ENCODE measurements at places on chromosomes 4 and X.
A peak's percentile ranks its signal among the peaks of the same experiment; 100 is the strongest.

DNA sequence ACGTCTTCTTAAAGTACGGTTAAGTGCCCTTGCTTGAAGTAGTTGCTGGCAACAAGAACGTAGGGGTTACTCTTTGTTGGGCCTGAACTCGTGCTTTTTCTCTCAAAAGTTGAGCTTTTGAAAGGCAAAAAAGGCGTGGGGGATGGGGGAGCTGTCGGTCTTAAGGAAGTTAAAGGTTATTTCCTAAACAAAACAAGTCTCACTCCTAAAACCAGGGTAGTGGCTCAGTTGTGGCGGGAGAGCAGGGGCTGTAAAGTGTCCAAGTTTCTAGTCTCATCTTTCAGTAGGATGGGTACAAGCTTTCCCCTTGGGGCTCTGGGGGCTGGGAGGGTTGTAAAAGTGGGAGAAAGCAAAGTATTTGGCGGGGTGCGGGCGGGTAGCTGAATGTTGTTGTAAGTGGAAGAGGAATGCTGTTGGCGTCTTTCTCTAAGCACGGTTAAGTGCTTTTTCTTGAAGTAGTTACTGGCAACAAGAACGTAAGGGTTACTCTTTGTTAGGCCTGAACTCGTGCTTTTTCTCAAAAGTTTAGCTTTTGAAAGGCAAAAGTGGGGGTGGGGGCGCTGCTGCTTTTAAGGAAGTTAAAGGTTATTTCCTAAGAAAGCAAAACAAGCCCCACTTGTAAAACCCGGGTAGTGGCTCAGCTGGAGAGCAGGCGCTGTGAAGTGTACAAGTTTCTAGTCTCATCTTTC lies 904 bp upstream of the WDR1 start:
- DNase-seq, result no peak

- no peak for DNase-seq
Observed at GRCh38 chr4:151644622-151645021, 116.2 kb downstream of the GATB start.

- DNase-seq, result no peak
Observed at GRCh38 chr4:41857226-41857641, 78.0 kb upstream of the TMEM33 start.

- DNase-seq, result no peak
Observed at GRCh38 chr4:107279733-107280132, 243.6 kb upstream of the DKK2 start.

- DNase-seq, result no peak
Observed at GRCh38 chr4:6342530-6343293, 73.1 kb downstream of the WFS1 start.

DNA sequence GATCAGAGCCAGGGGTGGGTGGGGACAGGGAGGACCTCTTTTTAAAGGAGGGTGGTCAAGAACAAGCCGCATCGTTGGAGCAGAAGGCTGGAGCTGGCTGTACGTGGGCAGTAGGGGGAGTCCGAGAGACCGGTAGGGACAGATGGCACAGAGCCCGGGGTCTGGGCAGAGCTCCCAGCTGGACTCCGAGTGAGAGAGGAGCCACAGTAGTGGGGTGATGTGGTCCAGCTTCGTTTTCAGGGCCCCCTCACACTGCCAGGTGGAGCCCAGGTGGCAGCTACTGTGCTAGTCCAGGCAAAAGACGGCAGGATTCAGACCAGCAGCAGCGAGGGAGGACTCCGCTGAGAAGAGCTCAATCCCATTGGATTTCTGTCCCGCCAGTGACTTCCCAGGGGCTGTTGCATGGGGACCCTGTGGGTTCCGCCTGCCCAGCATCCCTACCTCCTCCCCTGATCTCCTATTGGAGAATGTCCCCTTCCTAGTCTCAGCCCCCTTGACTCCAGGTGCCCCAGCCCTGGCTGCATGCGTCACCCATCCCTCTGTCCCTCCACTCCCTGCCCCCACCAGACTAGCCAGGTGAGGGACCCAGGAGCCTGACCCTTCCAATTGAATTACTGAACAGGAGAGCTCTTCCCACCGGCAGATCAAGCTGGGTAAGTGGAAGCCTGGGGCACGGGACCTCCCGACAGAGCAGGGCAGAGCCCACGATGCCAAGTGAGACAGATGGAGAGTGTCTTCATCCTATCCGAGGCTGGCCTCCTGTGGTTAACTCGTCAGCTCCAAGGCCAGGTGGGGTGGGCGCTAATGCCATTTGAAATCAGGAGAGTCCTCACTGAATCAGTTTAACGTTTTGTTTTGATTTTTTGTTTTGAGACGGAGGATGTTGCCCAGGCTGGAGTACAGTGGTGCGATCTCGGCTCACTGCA lies 2.9 kb downstream of the ARHGAP4 start:
- peak; percentile 75 for DNase-seq

- DNase-seq, result no peak
Observed at GRCh38 chr4:95107635-95108034, 349.9 kb downstream of the BMPR1B start.
